ENCODE measurements at places on chromosomes 7 and 10.

DNA sequence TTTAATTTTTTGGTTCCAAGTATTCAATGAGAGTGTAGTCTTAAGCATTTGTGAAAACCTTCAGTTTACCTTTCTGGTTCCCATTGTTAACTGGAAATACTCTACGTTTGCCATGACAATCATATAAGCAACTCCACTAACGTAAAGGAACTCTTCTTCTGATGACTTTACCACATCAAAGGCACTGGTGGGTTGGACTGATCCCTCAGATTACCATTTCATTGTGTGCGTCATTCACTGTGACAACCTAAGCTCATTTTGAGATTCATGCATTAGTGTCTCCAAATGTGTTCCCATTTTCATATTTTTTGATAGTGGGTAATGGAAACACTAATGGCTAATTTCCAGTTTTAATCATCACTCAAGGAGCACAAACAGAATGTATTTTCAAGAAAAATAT lies 119.9 kb upstream of the COL1A2 start:
- DNase-seq, result no peak

GRCh38 chr7:71021131-71021530 lies 110.8 kb upstream of the GALNT17 start:
- no peak for DNase-seq

- no peak for DNase-seq
Measured at GRCh38 chr7:138338361-138338760, 121.7 kb upstream of the TRIM24 start.

DNA sequence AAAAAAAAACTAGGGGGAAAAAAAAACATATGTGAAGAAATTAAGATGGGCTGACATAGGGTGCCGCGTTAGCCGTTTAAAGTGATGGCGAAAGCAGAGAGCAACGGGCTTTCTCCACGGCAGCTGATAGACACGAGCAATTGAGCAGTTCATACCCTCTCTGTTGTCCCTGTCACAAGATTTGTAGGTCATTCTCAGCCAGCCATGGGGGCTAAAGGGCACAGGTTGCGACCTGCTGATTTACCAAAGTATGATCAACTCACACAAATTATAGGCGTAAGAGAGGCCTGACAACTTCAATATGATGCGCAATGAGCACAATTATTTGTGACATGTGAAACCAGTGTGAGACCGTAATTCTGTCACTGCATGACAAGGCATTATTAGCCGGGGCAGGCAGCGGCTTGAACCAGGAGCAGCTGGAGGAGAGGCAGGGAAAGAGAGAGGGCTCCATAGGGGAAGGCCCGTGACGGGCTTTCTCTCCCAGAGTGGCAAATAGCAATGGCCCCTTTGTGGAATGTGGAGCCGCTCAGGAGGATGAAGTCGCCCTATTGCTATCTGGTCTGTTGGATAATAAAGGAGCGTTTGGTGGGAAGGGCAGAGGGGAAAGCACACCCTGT lies 195.1 kb upstream of the HABP2 start:
- no peak for DNase-seq

- no peak for DNase-seq
Measured at GRCh38 chr10:36148207-36148606, 506.1 kb upstream of the FZD8 start.

DNA sequence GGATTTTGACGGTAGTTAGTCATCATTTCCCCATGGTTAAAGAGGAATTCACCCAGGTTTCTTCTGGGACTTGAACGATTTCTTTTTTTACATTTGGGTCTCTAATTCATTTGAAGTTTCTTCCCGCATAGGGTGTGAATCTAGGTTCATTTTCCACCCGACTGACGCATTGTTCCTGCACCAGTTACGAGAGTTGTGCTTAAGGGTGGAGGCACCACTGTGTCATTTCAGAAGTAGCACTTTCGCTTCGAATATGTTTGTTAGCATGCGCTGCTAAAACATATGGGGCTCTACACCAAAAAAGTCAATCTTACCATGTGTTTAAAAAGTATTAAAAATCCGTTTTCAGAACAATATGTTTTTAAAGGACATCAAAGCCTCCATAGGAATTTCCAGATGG lies 140.3 kb downstream of the VIPR2 start:
- no peak for DNase-seq

GRCh38 chr7:130886438-130887135 lies 152.6 kb upstream of the KLF14 start:
- no peak for DNase-seq

DNA sequence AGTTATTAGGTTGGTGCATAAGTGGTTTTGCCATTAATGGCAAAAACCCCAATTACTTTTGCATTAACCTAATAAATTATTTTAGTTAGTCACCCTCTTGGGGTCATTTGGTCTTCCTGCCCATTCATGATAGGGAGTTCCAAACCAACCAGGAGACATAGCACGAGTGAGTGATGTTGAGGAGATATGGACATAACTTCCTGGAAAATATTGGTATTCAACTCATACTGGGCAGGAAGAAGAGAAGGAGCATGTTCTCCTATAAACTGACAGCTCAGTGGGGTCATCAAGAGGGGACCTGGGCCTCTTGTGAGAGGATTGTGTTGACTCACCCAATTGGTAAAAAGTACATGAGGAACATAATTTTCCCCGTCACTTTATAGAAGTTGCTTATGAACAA lies 23.7 kb downstream of the SPAG6 start:
- no peak for DNase-seq

- no peak for DNase-seq
Measured at GRCh38 chr7:143728333-143728862, 29.1 kb downstream of the CTAGE6 start.

DNA sequence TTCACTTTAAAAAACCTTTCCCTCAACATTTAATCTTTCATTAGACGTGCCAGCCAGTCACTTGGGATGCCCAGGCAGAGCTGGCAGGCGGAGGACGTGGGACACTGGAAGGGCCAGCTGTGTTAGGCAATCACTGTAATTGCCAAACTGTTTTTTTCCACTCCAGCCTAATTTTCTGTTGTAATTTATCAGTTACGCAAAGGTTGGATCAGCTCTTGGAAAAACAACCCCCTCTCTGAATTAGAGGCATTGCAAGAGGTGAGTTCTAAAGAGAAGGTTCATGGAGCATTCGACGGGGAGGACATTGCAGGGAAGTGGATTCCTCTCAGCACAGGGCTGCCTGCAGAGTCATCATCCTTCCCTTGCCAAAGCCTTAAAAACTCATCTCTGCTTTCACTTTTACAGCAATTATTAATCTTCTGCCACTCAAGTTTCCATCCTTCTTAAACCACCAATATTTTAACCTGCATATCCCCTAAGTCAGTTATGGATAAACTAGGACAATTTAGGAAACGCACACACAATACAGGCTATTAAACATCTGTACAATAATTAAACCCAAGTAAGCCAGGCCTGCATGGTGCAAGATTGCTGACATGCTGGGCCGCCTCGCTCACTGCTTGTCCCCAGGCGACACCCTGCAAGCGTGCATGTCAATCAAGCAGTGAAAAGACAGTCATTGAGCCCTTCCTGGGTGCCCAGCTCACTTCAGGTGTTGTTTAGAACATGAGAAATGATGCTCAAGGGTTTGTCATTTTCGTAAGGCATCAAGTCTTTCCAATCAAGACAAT lies 272.3 kb upstream of the RNF32 start:
- no peak for DNase-seq

GRCh38 chr7:149621776-149622175 lies 124.2 kb upstream of the ZNF746 start:
- no peak for DNase-seq

GRCh38 chr10:35346248-35346647 lies 9.9 kb downstream of the CCNY start:
- DNase-seq, result no peak

DNA sequence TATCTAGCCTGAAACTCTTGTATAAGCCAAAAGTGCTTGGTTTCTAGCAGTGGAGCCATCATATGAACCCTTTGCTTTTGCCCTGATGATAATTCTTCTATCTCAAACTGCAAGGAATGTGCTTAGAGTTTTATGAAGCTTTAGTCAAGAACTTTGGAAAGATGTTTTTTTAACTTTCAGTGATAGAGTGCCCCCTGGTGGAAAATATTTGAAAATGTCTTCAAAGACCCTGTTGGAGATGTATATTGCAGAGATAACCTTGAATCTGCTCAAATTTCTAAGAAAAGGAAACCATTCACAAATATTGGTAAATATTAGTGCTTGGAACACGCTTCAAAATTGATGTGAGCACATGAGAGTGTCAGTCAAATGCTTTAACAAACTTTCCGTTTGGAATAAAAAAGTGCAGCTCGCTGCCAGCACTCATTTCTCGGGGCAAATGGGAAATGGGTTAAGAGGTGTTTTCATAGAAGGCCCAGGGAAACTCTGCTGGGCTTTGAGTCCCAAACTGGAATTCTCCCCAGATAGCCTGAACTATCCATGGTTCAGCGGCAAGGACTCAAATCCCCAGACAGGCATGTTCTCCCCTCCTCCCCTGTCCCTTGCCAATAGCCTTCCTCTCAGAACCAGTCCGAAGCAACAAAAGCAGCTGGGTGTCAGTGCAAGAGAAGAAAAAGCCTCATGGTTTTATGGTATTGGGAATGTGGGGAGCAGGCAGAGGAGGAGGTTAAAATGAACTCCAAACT lies 129.3 kb downstream of the MYOF start:
- DNase-seq, result peak; percentile 58

Measured in AG08396 (cell line).